ENCODE measurements at places on chromosomes 7 and 10.

DNA sequence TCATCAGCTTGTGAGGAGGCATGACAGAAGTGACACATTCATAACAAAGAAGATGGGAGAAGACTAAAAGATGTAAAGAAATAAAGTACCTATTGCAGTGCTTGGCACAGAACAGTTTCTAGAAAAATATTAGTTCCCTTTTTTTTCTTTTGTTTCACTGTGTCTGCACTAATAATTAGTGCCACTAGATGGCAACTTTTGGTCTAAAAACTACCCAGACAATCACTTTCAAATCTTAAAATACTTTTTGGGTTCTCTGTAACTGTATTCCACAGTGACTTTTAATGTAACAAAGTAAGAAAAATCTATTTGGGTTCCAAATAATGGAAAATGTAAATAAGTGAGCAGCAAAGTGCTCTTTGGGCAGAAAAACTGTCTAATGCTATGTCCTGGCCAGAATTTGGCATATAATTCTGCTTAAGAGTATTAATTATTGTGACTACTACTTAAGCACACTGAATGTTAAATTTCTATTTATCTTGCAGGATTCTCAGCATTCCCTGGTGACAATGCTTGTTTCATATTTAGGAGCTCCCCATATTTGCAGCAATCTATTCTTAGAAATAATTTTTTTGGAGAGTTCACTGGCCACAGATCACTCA, 134.8 kb upstream of the KIF5B start:
- DNase-seq = peak; percentile 64

DNA sequence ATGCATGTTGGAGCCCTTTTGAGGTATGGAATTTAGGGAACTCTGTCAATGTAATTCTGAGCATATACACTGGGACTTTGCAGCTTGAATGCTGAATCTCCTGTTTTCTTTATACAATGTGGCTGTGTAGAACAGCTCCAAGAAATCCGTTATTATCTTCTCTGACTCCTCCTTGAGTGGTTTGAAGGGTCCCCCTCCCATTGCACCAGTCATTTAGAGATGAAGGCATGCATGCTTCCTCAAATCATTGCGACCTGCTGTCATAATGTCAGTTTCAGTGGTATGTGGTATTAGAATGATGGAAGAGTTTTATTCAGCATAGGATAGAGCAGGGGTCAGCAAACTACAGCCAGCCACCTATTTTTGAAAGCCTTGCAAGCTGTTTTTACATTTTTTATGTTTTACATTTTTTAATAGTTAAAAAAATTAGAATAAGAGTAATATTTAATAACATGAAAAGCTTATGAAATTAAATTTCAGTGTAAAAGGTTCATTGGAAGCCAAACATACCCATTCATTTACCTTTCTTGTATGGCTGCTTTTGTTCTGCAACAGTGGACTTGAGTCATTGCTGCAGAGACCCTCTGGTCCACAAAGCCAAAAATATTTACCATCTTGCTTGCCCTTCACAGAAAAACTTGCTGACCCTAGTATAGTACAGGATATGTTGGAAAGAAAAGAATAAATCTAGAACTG, 8.1 kb downstream of the STK17A start:
- peak; percentile 39 for DNase-seq

- no peak for DNase-seq
These were observed 21.1 kb upstream of the BPGM start for GRCh38 chr7:134625550-134625949.

DNA sequence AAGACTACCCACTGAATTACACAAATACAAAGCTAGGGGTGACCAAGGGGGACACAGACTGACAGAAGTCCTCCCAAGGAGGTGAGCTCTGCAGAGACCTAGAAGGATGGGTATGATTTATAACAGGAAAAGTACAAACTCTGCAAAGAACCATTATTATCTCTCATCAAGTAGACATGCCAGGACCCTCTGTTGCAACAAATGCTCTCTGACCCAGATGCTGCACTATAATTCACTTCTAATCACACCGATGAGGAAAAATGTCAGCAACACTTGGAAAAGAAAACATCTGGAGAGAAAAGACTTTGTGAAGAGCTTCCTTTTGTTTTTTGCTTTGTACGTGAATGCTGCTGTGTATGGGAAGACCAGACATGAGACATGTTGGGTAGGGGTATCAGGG, 178.3 kb upstream of the PDE1C start:
- no peak for DNase-seq

- no peak for DNase-seq
These were observed 12.2 kb downstream of the UNCX start for GRCh38 chr7:1244700-1245523.

- DNase-seq = no peak
These were observed 10.7 kb upstream of the CNNM1 start for GRCh38 chr10:99318475-99318874.

DNA sequence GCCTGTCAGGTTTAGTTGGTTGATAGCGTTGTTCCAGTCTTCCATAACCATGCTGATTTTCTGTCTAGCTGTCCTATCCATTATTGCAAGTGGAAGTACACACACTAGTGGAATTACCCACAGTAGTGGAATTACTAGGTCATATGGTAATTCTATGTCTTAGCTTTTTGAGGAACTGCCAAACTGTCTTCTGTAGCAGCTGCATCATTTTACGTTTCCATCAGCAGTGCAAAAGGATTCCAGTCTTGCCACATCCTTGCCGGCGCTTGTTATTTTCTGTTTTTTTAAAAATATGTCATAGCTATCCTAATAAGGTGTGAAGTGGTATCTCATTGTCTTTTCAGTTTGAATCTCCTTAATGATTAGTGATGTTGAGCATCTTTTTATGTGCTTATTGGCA, 17.2 kb upstream of the RHBDD2 start:
- peak; percentile 97 for DNase-seq

- DNase-seq = no peak
These were observed 124.0 kb downstream of the REEP3 start for GRCh38 chr10:63645195-63645594.

- no peak for DNase-seq
These were observed at the start of gene SNCG for GRCh38 chr10:86958116-86958900. TSS of gene SNCG (plus strand) at chr10:86958599. CDS start at chr10:86958698, 99 bp downstream.

DNA sequence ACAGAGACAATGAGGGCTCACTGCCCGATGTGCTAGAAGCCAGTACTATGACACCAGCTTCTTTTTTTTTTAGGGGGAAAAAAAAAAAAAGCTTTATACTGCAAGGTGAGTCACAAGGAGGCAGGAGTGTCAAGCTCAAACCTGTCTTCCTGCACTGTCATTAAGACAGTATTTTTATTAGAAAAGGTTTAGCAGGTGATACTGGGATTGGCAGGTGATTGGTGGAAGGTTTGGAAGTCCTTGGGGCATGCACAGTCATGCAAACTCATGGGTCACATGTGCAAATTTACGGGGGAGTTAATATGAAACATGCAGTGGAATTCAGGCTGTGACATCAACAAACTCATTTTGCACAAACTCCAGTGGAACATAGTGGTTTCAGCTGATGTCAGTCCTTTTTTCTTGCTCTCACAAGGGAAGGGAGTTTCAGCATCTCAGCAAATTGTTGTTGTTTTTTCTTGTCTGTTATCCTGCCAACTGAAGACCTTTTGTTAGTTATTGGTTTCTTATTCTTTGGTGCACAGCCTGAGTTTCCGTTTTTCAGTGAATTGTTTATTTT, 530.6 kb downstream of the ANKRD7 start:
- no peak for DNase-seq

DNA sequence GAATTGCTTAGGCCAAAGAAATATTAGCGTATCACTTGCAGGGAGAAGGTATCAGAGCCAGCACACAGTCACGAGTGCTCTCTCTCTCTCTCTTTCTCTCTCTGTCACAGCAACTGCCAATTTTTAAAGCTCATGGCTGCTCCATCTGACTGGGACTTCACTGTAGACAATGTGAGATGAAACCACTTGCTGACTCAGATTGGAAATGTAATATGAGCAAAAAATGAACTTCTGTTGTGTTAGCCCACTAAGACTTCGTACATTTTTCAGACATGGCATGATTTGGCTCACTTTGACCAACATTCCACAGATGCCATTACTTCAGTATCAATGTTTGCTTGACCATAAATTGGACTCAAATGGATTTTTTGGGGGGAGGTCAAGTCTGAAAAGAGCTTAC, 68.1 kb downstream of the DGKB start:
- DNase-seq = no peak

DNA sequence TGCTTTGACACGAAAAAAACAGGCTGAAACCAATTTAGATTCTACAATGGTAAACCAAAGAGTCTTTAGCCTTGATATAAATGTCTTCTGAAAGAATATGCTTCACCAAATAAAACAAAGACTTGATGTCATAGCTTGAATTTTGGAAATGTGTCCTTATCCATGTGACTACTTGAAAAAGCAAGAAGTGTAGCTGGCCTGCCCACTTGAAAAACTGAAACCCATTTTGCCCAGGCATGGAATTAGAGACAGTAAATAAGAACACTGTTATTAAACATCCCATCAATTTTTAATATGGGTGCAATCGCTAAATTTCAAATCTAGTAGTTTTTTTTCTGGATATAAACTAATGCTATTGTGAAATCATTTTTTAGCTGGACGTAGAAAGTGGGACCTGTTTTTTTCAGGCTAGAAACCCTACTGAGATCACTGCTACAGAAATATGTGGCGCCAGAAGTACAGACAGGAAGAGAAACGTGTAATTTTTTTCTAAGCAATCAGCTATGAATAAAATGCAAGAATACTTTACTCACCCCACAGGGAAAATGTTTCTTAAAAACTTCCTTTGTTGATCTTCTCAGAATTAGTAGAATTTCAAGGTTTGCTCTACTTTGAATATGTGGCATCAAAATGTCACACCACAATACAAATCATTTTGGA, 56.7 kb downstream of the PIP4K2A start:
- peak; percentile 34 for DNase-seq

GRCh38 chr10:100229819-100230422, 525 bp upstream of the CHUK start:
- no peak for DNase-seq

DNA sequence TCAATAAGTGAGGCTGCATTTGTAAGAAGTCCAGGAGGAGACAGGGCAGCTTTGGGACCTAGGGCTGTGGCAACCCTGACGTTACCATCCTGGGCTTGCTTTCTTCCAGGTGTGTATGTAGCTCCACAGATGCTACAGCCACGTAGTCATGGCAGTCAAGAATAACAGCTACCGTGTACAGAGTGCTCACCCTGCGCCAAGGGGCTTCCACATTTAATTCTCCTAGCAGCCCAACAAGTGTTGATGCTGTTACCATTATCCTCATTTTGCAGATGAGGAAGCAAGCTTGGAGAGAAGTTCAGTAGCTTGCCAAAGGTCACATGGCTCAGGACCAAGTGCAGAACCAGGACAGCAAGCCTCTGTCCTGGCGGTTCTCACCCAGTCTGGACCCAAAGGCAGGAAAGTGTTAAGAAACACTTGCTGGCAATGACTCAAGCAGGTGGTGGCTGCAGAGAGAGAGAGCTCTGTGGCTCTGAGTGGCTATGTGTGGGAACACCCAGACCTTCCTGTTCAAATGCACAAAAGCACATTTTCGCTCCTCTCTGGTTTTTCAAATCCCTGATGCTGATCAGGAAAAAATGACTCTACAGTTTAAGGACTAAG, 89.8 kb downstream of the CREM start:
- DNase-seq = peak; percentile 26

GRCh38 chr7:92177362-92177761, 1.6 kb downstream of the LRRD1 start:
- DNase-seq = no peak

GRCh38 chr7:130822642-130823041, 88.6 kb upstream of the KLF14 start:
- DNase-seq = peak; percentile 57

GRCh38 chr10:118844731-118845521, 90.2 kb upstream of the CACUL1 start:
- no peak for DNase-seq

- no peak for DNase-seq
These were observed 27.0 kb upstream of the JAZF1 start for GRCh38 chr7:28207486-28208158.

DNA sequence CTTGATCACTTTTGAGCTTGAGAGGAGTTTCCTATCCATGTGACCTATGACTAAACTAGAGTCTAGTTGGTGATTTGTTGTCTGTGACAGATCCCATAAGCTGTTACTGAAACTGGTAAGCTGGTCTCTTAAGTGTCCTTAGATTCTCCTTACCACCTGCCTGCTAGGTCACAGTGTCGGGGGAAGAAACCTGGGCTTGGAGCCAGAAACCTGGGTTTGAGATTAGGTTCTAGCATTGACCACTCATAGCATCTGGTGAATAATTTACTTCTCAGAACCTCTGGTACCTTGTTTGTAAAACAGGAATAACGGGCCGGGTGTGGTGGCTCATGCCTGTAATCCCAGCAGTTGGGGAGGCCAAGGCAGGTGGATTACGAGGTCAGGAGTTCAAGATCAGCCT, 21.8 kb upstream of the ITPRID1 start:
- no peak for DNase-seq

DNA sequence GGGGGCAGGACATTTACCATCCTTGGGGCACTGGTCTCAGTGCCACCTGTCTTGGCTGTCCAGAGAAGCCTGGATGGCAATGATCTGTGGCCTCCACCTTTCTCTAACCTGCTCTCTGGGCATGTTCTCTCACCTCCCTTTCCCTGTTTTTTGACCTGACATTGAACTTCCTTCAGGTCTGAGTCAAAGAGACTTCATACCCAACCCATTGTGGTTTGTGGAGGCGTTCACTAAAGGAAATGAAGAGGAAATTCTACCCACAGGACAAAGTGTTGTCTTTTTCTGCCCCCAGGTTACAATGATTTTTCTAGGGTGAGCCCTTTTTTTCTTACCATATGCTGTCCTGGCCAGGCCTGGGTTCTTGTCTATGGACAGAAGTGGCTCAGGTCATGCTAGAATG, 76.6 kb downstream of the CYP26A1 start:
- DNase-seq = peak; percentile 69

DNA sequence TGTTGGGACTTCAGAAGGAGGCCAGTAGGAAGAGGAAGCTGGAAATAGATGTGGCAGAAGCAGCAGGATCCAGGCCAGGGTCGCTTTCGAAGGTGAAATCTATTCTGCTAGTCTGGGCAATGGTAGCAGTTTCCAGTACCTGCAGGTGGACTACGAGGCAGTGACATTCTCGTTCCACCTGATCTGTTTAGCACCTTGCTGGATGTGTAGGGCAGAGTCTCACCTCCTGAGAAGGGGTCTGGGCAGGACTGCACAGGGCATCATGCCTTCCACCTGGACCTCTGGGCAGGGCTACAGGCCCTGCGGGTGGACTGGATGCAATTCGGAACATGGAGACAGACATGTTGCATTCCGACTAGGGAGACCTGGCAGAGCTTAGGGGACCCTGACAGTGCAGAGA, 254.8 kb upstream of the ZNF32 start:
- no peak for DNase-seq

- no peak for DNase-seq
These were observed 468.6 kb upstream of the COBL start for GRCh38 chr7:51785171-51785570.

DNA sequence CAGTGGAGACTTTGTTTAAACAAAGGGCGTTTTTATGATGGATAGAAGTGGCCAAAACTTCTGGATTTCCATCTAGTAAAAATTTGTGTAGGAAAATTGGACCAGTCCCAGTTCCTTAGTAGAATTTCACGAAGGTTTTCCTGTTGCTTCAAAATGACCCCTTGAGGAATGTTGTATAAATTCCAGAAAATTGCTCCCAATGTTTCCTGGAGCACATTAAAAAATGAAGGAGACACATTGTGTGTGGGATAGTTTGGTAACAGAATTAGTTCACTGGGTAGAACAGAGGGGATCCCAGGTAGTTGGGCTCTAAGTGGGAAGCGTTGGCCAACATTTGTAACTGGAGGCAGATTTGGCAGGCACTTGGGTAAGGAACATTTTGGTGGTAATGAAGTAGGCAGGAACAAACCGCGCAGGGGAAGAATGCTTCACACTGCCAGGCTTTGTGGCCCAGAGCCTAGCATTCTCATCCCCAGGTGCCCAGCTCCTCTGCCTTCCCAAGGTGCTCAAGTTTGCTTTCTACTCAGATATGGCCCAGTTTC, 758.6 kb downstream of the AUTS2 start:
- no peak for DNase-seq
